ENCODE measurements at places on chromosomes 4 and X.

GRCh38 chr4:149891426-149891825, 75.8 kb upstream of the IQCM start:
- no peaks in the 10 kb centered on the region for H3K36me3 ChIP-seq
- no peak for DNase-seq
- no peak overlapping the region for H3K4me3 ChIP-seq
- no peaks in the 10 kb centered on the region for H3K27me3 ChIP-seq
- H3K27ac ChIP-seq: no peak overlapping the region
- no peaks in the 10 kb centered on the region for H3K4me1 ChIP-seq

GRCh38 chr4:10354225-10354624, 103.0 kb downstream of the ZNF518B start:
- H3K36me3 ChIP-seq: no peaks in the 10 kb centered on the region
- no peak overlapping the region for H3K27ac ChIP-seq
- H3K4me1 ChIP-seq: no peaks in the 10 kb centered on the region
- no peak for DNase-seq
- no peak overlapping the region for H3K4me3 ChIP-seq
- H3K27me3 ChIP-seq: no peaks in the 10 kb centered on the region

DNA sequence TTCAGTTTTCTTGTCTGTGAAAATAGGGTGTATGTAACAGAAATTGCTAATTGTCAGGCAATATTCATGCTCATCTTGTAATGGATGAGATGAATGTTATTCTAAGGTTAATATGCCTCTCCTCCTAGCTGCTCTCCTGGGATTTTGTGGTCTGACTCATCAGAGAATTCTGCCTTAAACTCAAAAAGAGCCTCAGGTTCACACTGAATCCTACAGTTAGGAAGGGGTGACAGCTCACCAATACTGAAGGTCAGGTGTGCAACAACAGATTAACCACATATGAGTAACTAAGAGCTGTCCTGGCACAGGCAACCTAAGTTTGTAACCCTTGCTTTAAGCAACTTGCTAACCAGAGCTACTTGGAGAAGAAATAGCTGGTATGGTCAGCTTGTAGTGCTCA, 197.7 kb downstream of the SPATA18 start:
- DNase-seq: no peak
- H3K4me1 ChIP-seq: no peaks in the 10 kb centered on the region
- no peaks in the 10 kb centered on the region for H3K36me3 ChIP-seq
- no peak overlapping the region for H3K4me3 ChIP-seq

- H3K27ac ChIP-seq: no peak overlapping the region
- H3K4me1 ChIP-seq: no peaks in the 10 kb centered on the region
- no peaks in the 10 kb centered on the region for H3K36me3 ChIP-seq
- DNase-seq: no peak
These were observed 1567.9 kb downstream of the ARAP2 start for GRCh38 chr4:34676400-34676799.

- no peak overlapping the region for H3K4me3 ChIP-seq
- H3K36me3 ChIP-seq: no peaks in the 10 kb centered on the region
- H3K27me3 ChIP-seq: no peaks in the 10 kb centered on the region
- no peak overlapping the region for H3K27ac ChIP-seq
- DNase-seq: no peak
These were observed 2.3 kb downstream of the SNCA start for GRCh38 chr4:89834486-89835209.

- H3K27ac ChIP-seq: no peak overlapping the region
- DNase-seq: no peak
- H3K4me1 ChIP-seq: no peaks in the 10 kb centered on the region
- no peaks in the 10 kb centered on the region for H3K36me3 ChIP-seq
These were observed 87.3 kb upstream of the CPEB2 start for GRCh38 chr4:14915018-14915417.

DNA sequence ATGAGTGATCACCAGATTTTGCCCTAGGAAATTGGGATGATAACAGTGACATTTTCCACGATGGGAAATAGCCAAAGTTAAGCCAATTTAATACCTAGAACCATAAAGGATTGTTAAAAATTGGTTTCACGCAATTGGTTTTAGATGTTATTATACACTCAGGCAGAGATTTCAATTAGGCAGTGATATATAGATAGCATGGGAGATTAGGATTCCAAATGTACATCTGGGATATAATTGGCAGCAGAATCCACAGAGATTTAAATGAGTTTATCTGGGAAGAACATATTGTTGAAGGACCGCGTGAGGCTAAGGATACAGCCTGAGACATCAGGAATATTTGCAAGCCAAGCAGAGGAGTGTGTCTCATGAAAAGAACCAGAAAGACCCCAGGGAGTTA, 351.6 kb downstream of the GPM6A start:
- DNase-seq: no peak
- no peaks in the 10 kb centered on the region for H3K4me1 ChIP-seq
- no peak overlapping the region for H3K4me3 ChIP-seq
- H3K36me3 ChIP-seq: no peaks in the 10 kb centered on the region
- no peak overlapping the region for H3K27ac ChIP-seq
- H3K27me3 ChIP-seq: no peaks in the 10 kb centered on the region

GRCh38 chr4:17915439-17915838, 104.7 kb downstream of the NCAPG start:
- DNase-seq: no peak
- H3K4me1 ChIP-seq: no peaks in the 10 kb centered on the region
- H3K4me3 ChIP-seq: no peak overlapping the region
- H3K27ac ChIP-seq: no peak overlapping the region
- H3K36me3 ChIP-seq: peaks cover 7% of the 10 kb centered on the region

DNA sequence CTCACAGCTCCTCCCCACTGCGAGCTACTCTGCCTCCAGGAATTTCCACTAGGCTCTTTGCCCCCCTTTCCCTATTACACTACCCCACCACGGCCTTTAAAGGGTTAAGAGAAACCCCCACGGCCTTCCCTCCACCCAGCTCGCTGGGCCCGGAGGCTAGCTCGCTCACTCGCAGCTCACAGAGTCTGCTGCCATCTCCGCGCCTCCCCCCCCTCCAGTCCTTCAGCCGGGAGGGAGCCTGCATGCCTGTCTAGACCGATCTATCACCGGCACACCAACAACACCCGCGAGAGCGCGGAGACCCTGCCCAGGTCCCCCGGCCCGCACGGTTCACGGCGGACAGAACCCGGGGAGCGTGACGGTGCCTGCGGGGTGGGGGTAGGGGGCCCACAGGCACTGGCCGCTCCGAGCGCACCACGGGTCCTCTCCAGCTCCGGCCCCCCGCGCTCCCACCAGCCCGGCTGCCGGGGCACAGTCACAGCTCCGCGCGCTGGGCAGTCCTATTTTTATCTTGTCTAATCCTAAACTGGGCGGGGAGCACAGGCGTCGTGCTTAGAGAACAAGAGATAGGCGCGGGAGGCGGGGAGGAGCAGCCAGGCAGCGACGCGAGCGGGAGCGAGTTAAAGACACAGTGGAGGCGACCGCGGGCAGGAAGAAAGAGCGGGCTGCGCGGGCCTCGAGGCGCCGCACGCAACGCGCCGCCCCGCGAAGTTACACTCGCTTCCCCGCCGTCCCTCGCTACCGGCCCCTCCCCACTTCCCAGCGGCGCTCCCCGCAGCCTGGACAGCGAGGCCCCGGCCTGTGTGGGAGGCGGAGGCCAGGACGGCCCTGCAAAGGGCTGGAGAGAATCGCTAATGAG, 3.5 kb downstream of the BCOR start:
- DNase-seq: peak; percentile 79
- peak overlapping the region; percentile 93 for H3K27ac ChIP-seq
- no peaks in the 10 kb centered on the region for H3K36me3 ChIP-seq

DNA sequence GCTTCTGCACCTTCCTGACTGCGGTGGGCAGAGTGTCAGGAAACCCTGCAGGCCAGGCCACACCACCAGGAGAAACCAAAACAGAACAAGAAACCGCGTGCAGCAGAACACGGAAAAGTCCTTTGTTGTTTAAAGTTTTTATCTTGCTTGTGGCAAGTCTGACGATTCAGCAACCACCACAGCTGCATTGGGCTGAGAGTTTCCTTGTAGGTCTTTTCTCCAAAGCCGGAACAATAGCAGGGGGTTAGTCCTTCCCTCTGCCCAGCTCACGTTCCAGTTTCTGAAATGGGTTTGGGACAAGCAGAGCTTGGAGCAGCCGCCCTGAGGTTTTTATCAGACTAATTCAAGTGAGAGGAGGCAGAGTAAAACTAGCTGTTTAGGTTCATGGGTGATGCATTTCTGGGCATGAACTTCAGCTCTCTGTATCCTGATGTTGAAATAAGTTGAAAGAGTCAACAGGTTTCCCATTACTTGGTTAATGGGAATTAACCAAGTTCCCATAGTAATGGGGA, 216.9 kb downstream of the PTTG2 start:
- H3K27ac ChIP-seq: peak overlapping the region; percentile 70
- peak; percentile 77 for DNase-seq
- H3K27me3 ChIP-seq: no peaks in the 10 kb centered on the region
- H3K36me3 ChIP-seq: no peaks in the 10 kb centered on the region
- no peaks in the 10 kb centered on the region for H3K4me1 ChIP-seq

- no peaks in the 10 kb centered on the region for H3K4me1 ChIP-seq
- H3K4me3 ChIP-seq: no peak overlapping the region
- H3K27me3 ChIP-seq: no peaks in the 10 kb centered on the region
- no peak overlapping the region for H3K27ac ChIP-seq
These were observed 33.5 kb downstream of the GUCY2F start for GRCh38 chrX:109448282-109448938.

GRCh38 chr4:185143601-185143969, 519 bp downstream of the SLC25A4 start:
- DNase-seq: peak; percentile 64
- H3K27me3 ChIP-seq: no peaks in the 10 kb centered on the region
- peak overlapping the region; percentile 89 for H3K27ac ChIP-seq
- no peaks in the 10 kb centered on the region for H3K4me1 ChIP-seq

- no peaks in the 10 kb centered on the region for H3K27me3 ChIP-seq
- no peak overlapping the region for H3K27ac ChIP-seq
- H3K36me3 ChIP-seq: no peaks in the 10 kb centered on the region
- no peaks in the 10 kb centered on the region for H3K4me1 ChIP-seq
These were observed 20.6 kb downstream of the SH3D19 start for GRCh38 chr4:151304755-151305154.

- H3K27ac ChIP-seq: no peak overlapping the region
- no peak for DNase-seq
- H3K27me3 ChIP-seq: no peaks in the 10 kb centered on the region
- H3K4me1 ChIP-seq: no peaks in the 10 kb centered on the region
These were observed 58.7 kb upstream of the MAML3 start for GRCh38 chr4:140212646-140213045.

GRCh38 chr4:61407642-61408618, 207.8 kb downstream of the ADGRL3 start:
- H3K27ac ChIP-seq: no peak overlapping the region
- no peak overlapping the region for H3K4me3 ChIP-seq
- H3K4me1 ChIP-seq: no peaks in the 10 kb centered on the region
- no peaks in the 10 kb centered on the region for H3K36me3 ChIP-seq
- H3K27me3 ChIP-seq: no peaks in the 10 kb centered on the region
- DNase-seq: no peak

- H3K36me3 ChIP-seq: no peaks in the 10 kb centered on the region
- H3K4me3 ChIP-seq: no peak overlapping the region
- no peaks in the 10 kb centered on the region for H3K27me3 ChIP-seq
- no peaks in the 10 kb centered on the region for H3K4me1 ChIP-seq
These were observed 3.0 kb downstream of the MEPE start for GRCh38 chr4:87835743-87836142.

DNA sequence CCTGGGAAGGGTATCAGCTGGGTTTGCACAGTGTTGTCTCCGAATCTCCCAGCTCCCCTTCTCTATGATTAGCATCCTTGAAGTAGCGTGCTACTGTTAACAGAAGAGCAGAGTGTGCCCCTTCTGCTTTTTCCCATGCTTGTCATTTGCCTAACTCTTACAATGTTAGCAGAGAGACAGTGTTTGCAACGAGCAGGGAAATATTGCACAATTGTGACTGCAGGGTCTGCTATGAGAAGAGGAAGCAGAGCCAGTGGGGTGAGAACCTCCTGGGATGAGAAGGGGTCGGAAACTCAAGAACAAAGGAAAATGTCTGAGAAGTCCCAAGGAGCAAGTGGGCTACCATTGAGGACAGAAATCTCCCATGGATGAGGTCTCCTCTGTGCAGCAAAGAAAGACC, 7.8 kb upstream of the CHRNA9 start:
- H3K27ac ChIP-seq: no peak overlapping the region
- no peaks in the 10 kb centered on the region for H3K36me3 ChIP-seq
- H3K27me3 ChIP-seq: no peaks in the 10 kb centered on the region
- H3K4me1 ChIP-seq: no peaks in the 10 kb centered on the region
- DNase-seq: no peak

DNA sequence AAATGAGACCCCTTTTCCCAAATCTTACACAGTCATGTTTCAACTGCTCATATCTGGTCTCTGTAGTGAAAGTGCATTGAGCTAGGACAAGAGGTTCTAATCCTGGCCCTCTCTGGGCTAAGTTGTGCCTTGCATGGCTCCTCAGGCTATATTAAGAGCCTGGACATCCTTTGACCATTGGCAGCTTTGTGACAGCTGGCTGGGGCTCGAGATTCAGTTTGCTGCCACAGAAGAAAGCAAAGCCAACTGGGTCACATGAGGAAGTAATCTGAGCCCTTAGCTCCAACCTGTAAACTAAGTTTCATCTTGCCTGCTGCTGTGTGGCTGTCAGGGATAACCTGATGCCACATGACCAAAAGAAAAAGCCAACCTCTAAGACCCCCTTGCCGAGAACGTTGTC, 51.8 kb upstream of the JADE1 start:
- H3K4me1 ChIP-seq: no peaks in the 10 kb centered on the region
- DNase-seq: no peak
- no peaks in the 10 kb centered on the region for H3K27me3 ChIP-seq
- no peak overlapping the region for H3K4me3 ChIP-seq
- H3K36me3 ChIP-seq: no peaks in the 10 kb centered on the region
- no peak overlapping the region for H3K27ac ChIP-seq

DNA sequence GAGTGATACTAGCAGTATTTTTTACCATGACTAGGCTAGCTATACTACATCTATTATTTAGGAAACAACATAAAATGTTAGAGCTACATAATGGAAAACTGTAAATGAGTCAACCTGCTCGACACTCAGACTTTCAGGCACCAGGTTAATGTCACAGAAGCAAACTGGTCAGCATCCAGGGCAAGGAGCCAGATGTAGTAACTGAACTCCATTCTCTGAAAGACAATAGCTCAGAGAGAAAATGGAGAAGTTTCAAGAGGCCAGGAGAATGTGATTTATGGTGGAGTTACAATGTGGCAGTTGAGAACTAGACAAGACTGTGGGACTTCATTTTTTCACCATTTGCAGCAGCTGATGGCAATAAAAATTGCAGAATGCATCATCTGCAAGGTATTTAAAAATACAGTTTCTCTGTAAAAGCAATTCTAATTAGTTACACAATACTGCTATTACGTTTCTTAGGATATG, 342.7 kb upstream of the PABPC4L start:
- H3K36me3 ChIP-seq: no peaks in the 10 kb centered on the region
- no peaks in the 10 kb centered on the region for H3K27me3 ChIP-seq
- no peaks in the 10 kb centered on the region for H3K4me1 ChIP-seq
- no peak for DNase-seq
- H3K27ac ChIP-seq: no peak overlapping the region

- no peak overlapping the region for H3K27ac ChIP-seq
- H3K27me3 ChIP-seq: no peaks in the 10 kb centered on the region
- H3K4me1 ChIP-seq: no peaks in the 10 kb centered on the region
- H3K36me3 ChIP-seq: no peaks in the 10 kb centered on the region
These were observed 8.5 kb downstream of the PLAC1 start for GRCh38 chrX:134649770-134650169.

GRCh38 chr4:1494416-1495315, 88.4 kb upstream of the NKX1-1 start:
- H3K4me1 ChIP-seq: no peaks in the 10 kb centered on the region
- no peak overlapping the region for H3K27ac ChIP-seq
- H3K36me3 ChIP-seq: no peaks in the 10 kb centered on the region
- DNase-seq: no peak
- no peak overlapping the region for H3K4me3 ChIP-seq
